Stimulated activated CD8-positive, alpha-beta memory T cell treated with anti-CD3 and anti-CD28 coated beads, Interleukin-15, amount 100 ng/mL, for 48 hours (primary cell): ENCODE measurements at places on chromosomes 7 and 10.

GRCh38 chr7:48587475-48587874 lies 336.9 kb upstream of the CDC14C start:
- DNase-seq: no peak

DNA sequence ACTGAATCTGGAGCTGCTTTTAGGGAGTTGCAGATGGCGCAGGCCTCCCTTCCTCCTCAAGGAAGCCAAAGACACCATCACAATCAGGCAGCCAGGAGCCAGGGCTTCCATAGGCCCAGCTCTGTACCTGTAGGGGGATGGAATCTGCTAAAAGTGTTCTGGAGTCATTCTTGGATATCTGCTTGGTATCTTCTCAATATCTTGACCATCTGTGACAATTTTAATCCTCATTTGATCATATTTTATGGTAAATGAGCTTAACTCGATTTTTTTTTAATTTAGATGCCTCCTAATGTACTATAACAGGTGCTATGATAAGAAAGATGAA lies 3.1 kb downstream of the ST7 start:
- DNase-seq: no peak

DNA sequence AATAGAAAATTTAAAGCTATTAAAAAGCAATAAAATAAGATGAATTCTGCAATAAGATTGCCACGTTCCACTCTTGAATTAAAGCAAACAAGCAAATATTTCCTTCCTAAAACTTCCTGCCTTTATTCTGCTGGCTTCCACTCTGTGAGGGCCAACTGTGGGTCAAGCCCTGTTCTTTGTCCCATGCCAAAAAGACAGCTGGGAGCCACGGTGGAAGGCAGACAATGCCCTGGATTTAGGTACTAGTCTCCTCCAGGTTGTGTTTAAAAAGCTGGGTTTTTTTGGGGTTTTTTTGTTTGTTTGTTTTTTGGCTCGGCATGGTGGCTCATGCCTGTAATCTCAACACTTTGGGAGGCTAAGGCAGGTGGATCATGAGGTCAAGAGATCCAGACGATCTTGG lies 39.1 kb downstream of the LRRTM3 start:
- no peak for DNase-seq

DNA sequence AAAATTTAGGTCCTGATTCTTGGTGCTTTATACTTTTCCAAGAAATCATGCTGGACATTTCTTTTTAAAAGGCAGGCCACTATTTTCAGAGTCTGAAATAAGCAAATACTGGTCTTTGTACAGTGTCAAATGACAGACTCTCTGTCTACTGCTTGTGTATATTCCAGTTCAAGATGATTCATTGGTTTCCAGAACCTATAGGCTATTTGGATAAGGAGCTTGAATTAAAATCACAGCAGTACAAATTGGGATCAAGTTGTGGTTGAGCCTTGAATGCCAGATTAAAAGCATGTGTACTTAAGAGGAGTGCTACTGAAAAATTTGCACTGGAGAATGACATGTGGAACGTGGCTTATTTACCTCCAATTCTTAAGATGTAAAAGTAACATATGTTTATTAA lies 10.7 kb downstream of the KMT2E start:
- DNase-seq: no peak

DNA sequence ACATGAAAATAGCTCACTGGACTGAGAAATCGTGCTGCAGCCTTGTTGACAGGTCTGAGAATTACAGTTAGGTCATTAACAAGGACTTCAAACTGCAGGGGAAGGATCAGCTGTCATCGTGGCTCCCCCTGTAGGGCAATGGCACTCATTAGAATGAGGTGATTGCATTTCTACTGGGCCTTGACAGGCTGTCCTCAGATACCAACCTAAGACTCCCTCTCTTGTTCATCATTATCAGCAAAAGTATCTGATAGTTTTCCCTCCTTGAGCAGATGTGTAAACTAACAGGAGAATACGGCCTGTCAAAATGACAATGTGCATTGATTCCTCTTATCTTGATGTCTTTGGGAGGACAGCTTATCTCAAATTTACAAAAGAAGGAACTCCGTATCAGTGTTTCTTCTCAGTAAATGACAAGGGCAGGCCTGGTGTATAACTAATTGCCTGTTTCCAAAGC lies 648.5 kb upstream of the LRRN3 start:
- no peak for DNase-seq

- DNase-seq: no peak
These were observed 126.7 kb downstream of the DPP6 start for GRCh38 chr7:154178895-154179294.

DNA sequence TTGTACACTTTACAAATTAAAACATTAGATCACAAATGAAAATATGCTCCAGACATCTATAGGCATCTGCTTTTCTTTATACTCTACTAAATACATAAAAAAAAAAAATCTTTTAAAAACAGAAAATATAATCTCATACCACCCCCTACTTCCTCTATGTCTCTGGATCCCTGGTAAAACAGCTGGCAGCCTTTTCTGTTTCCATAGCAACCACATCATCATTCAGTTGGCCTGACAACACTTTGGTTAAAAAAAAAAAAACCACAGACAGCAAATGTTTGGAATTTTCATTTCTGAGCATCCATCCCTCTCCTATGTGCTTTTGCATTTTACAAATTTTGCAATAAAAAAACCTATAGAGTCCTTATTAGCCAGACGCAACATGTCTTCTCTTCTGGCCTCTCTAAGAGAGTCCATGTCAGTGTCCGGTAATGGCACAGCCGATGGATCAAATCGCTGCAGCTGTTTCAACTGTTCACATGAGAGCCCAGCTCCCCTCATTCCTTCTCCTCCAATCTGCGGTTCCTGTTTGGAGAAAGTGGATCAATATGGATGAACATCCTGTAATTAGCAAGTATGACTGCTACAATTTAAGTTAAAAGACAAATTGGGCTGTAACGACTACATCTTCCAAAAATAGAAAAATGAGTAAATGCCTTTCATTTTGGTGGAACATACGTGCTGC lies 105.6 kb downstream of the NSUN6 start:
- no peak for DNase-seq

GRCh38 chr7:155803418-155804376 lies 8.6 kb downstream of the SHH start:
- no peak for DNase-seq

DNA sequence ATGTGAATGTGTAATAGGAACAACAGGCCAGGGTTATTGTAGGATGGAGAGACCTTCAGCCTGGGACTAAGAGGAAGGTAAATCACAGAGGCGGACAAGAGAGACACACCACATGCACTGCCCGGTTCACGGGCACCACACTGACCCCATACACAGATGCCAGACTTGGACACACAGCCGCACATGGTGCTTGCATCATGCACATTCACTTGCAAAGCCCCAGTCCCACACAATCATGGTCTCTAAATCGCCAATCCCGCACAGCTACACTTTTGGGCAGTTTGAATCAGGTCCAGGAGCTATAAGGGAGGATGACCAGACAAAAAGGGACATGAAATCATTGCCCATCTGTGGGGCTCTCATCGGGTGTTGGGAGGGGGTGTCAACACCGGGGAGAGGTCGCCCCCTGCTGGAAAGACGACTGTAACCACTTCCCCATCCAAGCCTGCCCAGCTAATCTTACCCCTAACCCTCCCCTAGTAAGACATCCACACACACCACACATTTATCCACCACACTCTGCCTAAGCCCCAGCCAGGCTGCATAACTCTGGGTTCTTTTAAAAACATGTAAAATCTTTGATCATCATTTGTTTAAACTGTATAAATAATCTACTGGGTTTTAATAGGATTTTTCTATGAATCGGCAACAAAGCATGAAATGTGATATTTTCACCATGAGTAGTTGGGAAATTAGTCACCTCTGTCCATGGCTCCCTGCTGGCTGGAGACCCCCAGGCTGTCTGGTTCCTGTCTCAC lies 40.5 kb upstream of the SLF2 start:
- peak; percentile 39 for DNase-seq

DNA sequence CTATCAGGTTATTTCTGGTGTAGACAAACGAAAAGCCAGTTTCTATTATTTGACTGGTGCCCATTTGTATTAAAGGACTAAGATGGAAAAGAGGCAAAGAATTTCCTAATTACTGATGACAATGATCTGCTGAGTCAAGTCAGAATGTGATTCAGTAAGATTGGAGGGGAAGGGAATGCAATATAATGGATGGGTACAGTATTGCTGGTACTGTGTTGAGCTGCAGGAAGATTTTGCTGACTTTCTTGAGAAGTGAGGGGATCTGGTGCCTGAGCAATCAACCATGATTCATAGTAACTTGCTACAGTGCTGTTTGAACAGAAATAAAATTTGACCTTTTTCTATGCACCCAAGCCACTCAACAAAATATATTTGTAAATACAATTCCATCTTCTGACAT lies 139.1 kb upstream of the RHEB start:
- DNase-seq: no peak

GRCh38 chr7:158590181-158590530 lies 2.5 kb upstream of the PTPRN2 start:
- no peak for DNase-seq
